ENCODE measurements at places on chromosomes 6 and 20.
A peak's percentile ranks its signal among the peaks of the same experiment; 100 is the strongest.

DNA sequence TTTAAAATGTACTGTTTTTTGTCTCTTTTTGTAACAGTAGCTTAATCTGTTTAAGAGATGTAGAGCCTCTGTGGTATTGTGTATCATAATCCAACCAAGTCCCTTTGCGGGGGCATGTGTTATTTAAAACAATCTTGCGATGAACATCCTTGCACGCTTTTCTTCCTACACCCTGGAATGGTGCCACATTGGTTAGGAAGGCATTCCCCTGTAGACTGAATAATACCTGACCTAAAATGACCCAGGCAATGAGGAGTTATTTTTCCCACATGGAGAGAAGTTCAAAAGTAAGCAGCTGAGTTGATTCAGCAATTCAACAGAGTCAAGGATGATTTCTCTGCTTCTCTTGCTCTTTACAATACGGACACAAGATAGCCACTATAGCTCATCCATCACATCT is 142.0 kb upstream of the PMEPA1 start:
- no peak for DNase-seq

- DNase-seq: no peak
These were observed 40.3 kb upstream of the XRN2 start for GRCh38 chr20:21262812-21263211.

- DNase-seq: no peak
These were observed 153.8 kb upstream of the DTNBP1 start for GRCh38 chr6:15816661-15817060.

DNA sequence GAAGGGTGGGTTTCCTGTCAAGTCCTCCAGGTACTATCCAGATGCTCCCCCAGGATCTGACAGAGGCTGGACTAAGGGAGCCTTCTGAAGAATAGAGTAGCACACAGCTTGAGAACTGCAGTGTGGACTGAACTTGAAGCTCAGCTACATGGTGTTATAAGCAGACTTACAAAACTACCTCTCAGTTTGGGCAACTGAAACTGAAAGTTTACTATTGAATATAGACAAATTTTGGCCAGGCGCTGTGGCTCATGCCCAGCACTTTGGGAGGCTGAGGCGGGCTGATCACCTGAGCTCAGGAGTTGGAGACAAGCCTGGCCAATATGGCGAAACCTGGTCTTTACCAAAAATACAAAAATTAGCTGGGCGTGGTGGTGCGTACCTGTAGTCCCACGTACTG is 348.5 kb downstream of the PLCB1 start:
- DNase-seq: no peak

DNA sequence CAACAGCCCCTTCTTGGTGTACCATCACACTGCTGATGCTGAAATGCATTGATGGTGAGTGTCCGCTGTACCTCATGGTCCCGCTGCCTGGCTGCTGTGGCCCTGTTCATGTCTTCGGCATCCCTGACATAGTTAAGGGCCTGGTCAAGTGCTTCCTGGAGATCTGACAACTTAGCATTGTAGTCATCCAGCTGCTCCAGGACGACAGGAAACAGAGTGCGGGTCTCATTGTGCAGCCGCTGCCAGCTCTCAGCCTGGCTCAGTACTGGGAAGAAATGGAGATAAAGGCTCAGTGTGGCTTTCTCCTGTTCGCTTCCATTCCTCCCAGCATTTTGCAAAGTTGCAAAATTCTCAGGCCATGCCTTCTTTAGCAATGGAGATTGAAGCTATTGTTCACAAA is 81.8 kb downstream of the LAMA4 start:
- no peak for DNase-seq

DNA sequence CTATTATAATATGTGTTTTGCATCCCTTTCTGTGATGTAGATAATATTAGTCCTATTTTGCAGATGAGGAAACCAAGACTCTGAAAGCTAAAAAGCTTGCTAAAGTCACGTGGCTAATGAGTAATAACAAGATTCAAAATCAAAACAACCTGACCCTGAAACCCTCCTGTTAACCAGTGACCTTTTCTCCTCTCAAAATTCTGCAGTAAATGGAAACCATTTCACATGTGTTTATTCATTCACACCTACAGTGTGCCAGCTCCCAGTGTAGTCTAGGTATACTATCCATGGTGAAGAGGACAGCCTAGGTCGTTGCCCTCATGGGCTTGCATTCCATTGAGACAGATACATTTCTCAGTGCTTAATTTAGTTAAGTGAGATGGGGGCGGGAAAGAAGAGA is 30.6 kb upstream of the PHACTR2 start:
- no peak for DNase-seq

DNA sequence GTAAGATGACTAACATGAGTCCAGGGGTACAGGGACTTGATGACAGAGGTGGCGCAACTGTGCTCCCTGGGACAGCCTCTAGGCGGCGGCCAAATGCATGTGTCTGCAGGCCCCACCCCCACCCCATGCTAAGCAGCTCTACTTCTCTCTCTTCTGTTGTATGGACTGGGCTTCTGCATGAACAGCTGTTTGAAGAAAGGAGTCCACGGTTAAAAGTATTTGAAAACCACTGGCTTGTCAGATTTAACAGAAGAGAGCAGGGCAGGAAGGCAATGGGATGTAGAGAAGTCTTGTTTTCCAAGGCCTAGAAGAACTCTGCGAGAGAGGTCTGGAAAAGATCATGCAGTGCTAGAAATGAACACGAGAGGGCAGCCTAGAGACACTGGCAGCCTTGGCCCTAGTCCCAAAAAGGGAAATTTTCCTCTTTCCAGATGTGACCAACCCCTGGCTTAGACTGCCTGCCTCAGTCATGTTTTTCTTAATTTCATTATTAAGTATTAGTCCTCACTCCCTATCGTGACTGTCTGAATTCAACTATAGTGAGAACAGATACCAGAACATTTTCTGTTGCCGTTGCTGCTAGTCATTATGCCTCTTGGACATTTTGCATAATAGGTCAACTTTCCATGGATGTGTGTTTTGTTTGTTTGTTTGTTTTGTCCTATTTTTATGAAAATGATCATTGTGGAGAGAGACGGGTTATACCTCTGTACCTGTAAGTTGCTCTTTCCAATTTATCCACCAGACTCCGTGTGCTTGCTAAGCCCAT is 265.0 kb downstream of the ADGRG6 start:
- DNase-seq: peak; percentile 56

DNA sequence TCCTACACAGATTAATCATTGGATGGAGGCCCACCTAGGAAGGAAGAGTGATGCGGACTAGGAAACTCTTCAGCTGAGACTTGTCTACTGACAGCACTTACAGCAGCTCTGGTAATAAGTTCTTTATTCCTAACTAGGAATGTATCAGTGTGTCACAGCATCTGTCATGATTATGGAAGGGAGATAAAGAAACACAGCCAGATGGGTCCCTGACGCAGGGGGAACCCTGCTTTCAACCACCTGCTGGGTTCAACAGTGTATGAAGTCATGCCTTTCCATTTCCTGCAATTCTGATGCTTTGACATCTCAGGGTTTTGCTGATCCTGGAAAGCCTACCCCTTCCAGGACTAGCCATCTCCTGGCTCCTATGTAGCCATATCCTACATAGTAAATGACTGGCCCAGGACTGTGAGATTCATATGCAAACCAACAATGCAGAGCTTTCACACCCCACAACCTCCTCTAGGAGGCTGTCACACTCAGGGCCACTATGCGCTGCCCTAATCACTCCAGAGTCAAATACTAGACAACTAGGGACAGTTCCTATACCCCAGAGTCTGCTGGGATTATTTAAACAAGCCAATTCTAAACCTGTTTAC is 29.0 kb upstream of the MANEA start:
- DNase-seq: no peak

DNA sequence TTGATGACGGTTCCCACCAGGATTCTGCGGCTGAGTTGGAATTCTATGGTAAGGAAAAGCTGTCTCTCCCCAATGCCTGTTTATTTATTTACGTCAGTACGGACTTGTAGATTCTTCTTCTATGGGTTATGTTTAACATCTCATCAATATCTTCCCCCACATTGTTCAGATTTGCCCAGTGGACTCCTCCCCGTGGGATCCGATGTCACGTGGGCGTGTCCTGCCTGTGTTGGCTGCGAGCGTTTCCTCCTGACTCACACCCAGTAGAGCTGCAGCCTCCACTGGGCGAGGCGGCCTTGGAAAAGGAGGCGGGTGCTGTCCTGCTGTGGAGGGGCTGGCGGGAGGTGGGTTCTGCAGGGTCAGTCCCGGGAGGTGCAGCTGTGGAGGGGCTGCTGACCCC is 46.8 kb upstream of the SLCO4A1 start:
- DNase-seq: peak; percentile 68

All from RKO (cell line).